CD14-positive monocyte (primary cell): ENCODE measurements at places on chromosomes 2 and 18. TPM values are rescaled to one million over a fixed set of nuclear protein-coding genes. Genes with fewer than 3 reads are reported as not detected.

GRCh38 chr2:30527411-30527810 lies 80.4 kb downstream of the LCLAT1 start:
- no peak for DNase-seq

DNA sequence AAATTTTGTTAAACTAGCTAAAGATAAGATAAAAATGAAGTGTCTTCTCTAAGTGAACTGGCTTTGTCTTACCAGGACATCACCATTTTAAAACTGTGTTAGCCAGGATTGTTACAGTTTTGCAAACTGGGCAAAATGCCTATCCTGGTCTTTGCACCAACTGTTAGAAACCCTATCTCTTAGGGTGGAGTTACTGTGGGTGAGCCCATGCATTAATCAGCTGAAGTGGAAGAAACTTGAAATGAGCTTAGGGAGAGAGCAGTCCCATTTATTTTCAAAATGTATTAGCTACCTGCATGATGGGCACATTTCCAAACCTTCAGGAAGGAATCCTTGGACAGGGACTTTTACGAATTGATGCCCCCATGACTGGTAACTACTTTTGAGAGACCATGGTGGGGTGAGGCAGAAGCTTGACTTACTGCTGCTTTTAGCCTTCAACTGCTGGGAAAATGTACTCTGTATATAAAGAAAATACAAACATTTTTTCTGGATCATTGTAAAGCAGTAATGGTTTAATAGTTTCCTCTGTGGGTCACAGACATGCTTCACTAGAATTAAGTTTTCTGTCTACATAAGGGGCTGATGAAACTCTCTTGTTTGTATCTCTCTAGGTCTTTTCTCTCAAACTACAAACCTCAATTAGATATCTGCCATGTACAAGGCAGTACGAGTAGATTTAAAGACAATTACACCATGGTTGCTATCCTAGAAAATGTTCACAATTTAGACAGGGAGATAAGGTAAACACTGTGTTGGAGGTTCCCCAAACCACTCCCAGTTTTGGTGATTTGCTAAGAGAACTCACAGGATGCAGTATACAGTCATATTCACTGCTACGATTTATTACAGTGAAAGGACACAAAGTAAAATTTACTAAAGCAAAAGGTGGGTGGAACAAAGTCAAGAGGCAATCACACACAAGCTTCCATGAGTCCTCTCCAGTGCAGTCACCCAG lies 321.4 kb upstream of the MMADHC start:
- DNase-seq, result no peak

- no peak for DNase-seq
Observed at GRCh38 chr2:67873916-67874315, 188.9 kb downstream of the C1D start.

- no peak for DNase-seq
Observed at GRCh38 chr2:112940859-112941625, 30.1 kb downstream of the IL37 start.

- peak; percentile 81 for DNase-seq
Observed at GRCh38 chr2:203682688-203683130, 23.7 kb upstream of the CD28 start.

- no peak for DNase-seq
Observed at GRCh38 chr2:10811517-10811916, 1.1 kb downstream of the PDIA6 start.

- no peak for DNase-seq
Observed at GRCh38 chr2:43008388-43008787, 216.0 kb upstream of the HAAO start.

DNA sequence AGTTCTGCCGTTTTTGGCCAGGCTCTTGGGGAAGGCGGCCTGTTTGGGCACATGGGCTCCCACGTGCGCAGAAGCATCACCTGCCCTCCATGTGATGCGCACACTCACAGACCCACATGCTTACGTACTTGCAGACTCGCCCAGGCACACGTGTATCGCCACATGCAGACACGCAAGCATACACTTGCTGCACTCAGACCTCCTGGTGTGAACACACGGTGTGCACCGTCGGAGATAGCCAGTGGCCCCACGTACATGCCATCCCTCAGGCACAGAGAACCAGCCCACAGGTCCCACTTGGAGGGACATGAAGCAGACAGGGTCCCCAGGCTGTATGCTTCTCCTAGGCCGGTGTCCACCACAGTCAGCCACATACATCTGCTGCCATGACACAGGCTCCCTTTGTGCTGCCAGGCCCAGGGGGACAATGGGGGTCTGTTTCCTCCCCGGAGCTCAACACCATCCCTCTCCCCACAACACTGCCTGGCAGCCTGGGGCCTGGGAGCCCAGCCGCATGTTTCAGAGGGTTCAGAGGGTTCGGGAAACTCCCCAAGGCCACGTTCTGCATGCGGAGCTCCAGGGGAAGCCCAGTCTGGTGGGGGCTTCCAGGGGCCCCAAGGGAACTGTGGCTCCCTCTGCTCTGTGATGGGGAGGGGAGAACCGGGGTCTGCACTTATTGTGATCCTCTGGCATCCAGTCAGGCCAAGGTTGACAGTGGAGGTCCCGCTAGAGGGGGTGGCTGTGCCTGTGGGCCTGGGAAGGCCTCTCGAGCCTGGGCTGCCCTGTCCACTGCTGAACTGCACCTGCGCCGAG lies 208.1 kb upstream of the HAAO start:
- no peak for DNase-seq

DNA sequence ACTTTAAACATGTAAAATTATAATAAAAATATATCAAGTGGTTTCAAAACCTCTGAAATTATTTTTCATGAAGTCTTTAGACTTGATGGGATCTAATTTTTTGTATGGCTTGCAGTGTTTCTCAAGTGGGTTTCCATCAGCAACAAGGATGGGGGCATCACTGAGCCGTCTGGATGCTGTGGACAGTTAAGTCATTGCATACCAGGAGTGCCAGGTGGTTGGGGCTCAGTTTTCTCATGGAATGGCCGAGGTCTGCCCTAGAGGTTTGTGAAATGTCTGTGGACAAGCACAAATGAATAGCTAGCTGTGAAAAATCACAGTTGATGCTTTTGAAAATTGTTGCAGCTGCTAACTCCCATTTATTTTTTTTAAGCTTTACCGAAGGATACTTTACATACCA lies 1.7 kb downstream of the PRELID3A start:
- DNase-seq, result no peak

GRCh38 chr18:3245853-3246634 lies 1.6 kb upstream of the MYL12A start:
- DNase-seq, result peak; percentile 89

- no peak for DNase-seq
Observed at GRCh38 chr2:86410581-86410980, 30.6 kb upstream of the KDM3A start.

DNA sequence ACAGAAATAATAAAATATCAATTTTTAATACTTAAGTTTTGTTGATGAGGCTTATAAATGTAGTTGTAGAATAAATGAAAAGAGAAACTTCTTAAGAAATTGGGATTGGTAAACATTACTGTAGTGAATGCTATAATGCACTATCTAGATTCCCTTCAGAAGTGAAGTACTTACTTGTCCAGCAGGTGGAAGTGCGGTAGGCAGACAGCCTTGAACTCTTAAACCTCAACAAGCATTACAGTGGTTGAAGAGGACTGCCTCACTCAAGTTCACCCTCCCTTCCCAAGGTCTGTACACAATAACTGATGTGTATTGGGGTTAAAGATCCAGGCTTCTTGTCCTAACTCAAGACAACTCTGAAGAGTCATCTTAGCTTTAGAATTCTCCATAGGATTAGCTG lies 931.0 kb upstream of the LRRTM1 start:
- DNase-seq, result no peak

DNA sequence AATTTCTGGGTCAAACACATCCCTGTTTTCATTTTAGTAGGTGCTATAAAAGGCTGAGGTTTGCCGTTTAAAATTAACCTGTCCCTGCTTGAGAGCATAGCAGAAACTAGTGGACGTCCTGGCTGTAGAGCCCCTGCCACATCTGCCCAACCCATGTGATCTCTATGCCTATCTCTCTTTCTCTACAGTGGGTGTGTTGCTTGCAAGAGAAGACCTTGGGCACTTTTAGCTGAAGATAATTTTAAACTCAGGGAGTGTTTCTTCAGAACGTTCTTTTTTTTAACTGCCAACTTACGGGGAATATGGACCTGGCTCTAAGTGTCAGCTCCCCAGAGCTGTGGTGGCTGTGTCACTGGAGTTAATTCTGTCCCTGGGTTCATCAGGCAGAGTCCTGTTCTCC lies 100.6 kb downstream of the NRP2 start:
- DNase-seq, result no peak

SCYGR4 gene
- not detected in 2 replicates for polyA plus RNA-seq

GRCh38 chr2:197626965-197627625 lies 48.3 kb downstream of the RFTN2 start:
- peak; percentile 27 for DNase-seq

GRCh38 chr18:22844190-22844589 lies 88.9 kb upstream of the RBBP8 start:
- no peak for DNase-seq

DNA sequence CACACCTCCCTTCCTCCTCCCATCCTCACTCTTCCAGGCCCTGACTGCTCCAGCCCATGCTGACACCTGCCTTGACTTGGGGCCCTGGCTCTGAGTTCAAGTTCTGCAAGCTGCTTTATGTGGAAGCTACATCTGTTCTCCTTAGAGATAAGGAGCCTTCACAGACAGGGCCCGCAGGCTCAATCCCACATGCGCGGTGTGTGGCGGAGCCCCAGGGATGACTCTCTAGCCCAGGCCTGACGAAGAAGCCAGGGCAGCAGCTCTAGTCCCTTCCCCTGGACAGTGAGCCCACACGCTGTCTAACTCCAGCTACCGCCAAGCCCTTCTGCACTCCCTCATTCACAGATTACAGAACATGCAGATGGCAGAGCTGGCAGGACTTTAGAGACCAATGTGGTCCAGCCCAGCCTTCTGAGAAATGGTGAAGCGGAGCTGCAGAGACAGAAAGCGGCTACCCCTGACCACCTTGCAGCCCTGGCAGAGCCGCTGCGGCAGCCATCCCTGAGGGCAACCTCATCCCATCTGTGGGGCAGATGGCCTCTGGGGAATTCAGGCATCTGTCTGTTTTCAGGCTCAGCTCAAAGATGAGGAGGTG lies 304.3 kb downstream of the CELF4 start:
- no peak for DNase-seq

COBLL1 gene
- 0.18 TPM for polyA plus RNA-seq

DNA sequence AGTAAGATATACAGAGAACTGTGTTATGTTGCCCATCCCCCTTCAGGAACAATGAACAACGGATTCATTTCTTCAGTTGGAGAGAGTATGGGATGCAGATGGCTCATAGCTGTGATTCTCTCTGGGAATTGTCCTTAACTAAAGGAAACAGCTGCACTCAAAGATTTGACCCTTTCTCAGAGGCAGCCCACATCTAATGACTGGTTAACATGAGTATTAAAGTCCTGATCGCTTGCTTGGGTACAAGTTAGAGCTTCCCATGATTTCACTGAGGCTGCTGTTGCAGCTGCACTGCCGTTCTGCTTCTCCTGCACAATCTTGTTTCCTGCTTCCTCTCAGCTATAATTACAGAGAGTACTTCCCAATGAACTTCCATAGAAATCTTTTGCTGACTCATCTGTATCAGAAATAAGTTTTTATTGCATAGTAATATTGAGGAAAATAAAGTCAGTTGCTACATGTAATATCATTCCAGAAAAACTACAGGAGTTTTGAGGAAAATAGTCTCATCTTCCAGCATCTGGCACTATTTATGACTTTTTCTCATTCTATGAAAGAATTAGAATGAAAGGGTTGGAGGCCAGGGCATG lies 12.8 kb upstream of the SCN9A start:
- DNase-seq, result no peak

GRCh38 chr2:79612999-79613398 lies 100.1 kb downstream of the CTNNA2 start:
- DNase-seq, result no peak

DNA sequence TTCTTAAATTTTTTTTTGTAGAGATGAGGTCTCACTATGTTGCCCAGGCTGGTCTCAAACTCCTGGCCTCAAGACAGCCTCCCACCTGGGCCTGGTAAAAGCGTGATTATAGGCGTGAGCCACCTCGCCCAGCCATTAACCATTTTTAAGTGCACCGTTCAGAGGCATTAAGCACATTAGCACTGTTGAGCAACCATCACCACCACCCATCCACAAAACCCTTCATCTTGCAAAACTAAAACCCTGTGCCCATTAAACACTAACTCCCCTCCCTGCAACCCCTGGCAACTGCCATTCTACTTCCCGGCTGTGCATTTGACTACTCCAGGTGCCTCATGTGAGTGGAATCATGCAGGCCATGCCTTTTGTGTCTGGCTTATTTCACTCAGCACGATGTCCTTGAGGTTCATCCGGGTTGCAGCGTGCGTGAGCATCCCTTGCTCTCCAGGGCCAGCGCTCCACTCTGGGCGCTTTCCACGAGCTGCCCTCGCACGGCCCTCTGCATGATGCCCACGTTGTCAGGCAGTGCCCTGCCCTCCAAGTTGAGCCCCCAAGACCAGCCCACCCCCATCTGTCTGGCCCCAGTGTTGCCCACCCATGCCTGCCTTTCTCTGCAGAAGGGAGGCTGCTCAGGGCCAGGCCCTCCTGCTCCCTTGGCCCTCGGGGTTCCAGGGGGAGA lies 63.0 kb upstream of the GLI2 start:
- DNase-seq, result no peak

- DNase-seq, result no peak
Observed at GRCh38 chr2:106261871-106262321, 67.8 kb upstream of the UXS1 start.

- DNase-seq, result no peak
Observed at GRCh38 chr18:75546964-75547363, 119.5 kb upstream of the SMIM21 start.

GAREM2 gene
- 0.08 TPM for polyA plus RNA-seq

UCN gene
- polyA plus RNA-seq, result 0.39 TPM

- no peak for DNase-seq
Observed at GRCh38 chr18:69874058-69874457, 73.6 kb downstream of the CD226 start.

- no peak for DNase-seq
Observed at GRCh38 chr2:203739351-203739750, 32.9 kb downstream of the CD28 start.

ST6GAL2 gene
- polyA plus RNA-seq, result not detected

AOX1 gene
- 0.16 TPM in 1 of 2 replicates, not detected in the other for polyA plus RNA-seq
